ENCODE measurements at places on chromosomes 16 and 17.
A peak's percentile ranks its signal among the peaks of the same experiment; 100 is the strongest.

DNA sequence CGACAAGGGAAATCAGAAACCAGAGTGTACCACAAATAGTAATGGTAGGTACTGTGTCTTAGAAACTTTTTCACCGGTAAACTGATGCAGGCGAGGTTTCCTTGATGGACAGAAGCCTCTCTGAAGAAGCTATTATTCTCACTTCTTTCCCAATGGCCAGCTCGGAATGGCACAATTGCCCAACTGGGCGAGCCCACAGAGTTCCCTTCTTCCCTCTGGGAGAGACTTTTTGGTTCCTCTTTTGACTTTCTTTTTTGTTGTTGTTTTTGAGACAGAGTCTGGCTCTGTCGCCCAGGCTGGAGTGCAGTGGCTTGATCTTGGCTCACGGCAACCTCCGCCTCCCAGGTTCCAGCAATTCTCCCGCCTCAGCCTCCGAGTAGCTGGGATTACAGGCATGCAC, 16.9 kb downstream of the SLC43A2 start:
- DNase-seq: no peak

- DNase-seq: no peak
These were observed 10.1 kb downstream of the TK2 start for GRCh38 chr16:66539623-66540469.

- DNase-seq: no peak
These were observed 14.4 kb upstream of the ATP2A3 start for GRCh38 chr17:3978421-3979289.

- no peak for DNase-seq
These were observed 25.2 kb upstream of the CAPN15 start for GRCh38 chr16:502179-502943.

DNA sequence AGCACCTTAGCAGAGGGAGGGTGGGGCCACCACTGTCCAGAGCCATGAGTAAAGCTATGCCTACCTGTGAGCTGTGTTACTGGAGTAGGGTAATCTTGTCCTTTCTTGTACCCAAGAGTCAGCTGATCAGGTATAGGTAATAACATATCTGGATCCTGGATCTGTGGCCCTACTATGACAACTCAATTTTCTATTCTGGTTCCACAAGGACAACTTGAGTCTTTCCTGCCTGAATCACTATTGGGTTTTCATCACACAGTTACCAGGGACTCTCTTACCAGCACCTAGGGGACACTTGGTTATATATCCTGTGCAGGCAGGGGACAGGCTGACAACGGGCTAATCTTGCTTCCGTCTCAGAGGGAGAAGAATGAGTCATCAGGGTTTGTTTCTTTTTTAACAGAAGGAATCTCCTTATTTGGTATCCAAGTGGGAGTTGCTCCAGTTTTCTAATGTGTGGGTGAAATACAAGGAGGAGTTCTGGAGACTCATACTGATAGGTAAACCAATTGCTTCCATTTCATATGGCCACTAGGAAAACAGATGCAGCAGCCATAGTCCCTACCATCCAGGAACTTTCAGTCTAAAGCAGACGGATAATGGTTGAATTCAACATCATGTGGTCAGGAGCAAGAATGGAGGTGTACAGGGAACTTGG, 6.8 kb downstream of the ZNF267 start:
- DNase-seq: no peak

GRCh38 chr17:47622180-47622549, 27.6 kb upstream of the KPNB1 start:
- no peak for DNase-seq

DNA sequence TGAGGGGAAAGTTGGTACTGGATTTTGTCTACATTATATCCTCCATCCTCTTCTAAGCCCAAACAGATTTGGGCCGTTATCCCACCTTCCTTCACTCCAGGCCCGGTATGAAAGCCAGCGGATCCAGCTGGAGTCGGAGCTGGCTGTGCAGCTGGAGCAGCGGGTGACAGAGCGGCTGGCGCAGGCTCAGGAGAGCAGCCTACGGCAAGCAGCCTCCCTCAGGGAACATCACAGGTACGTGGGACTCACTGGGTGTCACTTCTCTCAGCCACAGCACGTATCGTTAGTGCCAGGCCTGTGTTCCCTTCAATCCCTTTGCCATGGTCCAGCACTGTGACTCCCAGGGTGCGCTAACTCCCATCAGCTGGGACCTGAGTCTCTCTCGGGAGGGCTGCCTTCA, 11.3 kb downstream of the CNTROB start:
- no peak for DNase-seq

- DNase-seq: no peak
These were observed 5.8 kb downstream of the ARHGEF15 start for GRCh38 chr17:8315764-8316217.

GRCh38 chr16:27378871-27379481, 23.0 kb upstream of the IL21R start:
- DNase-seq: no peak

GRCh38 chr17:44981221-44981968, 13.3 kb upstream of the C1QL1 start:
- DNase-seq: no peak

DNA sequence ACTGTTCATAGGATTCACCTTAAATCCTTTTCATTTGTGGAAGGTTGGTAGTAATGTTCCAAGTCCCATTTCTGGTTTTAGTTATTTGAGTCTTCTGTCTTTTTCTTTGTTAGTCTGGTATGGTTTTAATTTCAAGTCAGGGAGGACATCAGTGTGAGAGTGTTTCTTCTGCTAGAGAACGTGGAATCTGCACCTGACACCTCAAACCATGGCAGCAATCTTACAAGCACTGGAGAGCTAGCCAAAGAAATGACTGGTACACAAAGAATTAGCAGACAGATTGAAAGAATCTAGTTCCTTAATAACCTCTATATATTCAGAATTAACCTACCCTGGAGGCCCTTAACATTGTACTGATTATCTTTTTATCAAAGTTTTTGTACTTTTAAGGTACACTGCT, 50.2 kb downstream of the CHCT1 start:
- no peak for DNase-seq

DNA sequence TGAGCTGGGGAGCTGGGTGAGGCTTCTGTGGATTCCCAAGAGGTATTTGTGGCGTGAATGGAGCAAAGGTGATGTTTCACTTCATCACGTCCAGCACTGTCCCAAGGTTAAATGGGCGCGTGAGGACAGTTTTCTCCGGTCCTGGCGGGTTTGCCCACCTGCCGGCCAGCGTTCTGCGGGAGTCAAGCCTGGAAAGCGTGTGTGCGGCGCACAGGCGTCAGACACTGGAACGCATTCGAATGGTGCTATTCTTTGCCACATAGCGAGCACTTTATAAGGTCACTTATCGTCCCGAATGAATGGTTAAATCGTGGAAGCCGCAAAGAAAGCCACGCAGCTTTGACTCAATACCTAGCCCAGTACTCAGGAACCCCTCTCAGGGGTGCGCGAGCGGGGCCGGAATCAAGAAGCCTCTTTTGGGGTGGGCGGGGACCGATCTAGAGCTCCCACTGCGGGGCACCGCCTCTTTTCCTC, 446 bp upstream of the PSMD11 start:
- DNase-seq: no peak

DNA sequence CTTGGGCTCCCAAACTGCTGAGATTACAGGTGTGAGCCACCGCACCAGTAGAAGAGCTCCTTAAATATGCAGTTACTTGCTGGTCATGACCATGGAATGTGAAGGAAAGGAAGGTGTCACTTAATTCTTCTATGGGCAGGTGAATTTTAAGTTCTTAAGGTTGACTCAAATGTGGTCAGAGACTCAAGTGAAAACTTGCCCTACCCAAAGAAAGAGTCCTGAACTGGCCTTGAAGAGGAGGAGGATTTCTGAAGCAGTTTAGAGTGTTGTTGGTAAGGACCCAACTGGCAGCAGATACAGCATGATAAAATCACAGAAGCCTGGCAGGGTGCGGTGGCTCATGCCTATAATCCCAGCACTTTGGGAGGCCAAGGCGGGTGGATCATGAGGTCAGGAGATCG, 29.4 kb downstream of the CHD9 start:
- DNase-seq: no peak

DNA sequence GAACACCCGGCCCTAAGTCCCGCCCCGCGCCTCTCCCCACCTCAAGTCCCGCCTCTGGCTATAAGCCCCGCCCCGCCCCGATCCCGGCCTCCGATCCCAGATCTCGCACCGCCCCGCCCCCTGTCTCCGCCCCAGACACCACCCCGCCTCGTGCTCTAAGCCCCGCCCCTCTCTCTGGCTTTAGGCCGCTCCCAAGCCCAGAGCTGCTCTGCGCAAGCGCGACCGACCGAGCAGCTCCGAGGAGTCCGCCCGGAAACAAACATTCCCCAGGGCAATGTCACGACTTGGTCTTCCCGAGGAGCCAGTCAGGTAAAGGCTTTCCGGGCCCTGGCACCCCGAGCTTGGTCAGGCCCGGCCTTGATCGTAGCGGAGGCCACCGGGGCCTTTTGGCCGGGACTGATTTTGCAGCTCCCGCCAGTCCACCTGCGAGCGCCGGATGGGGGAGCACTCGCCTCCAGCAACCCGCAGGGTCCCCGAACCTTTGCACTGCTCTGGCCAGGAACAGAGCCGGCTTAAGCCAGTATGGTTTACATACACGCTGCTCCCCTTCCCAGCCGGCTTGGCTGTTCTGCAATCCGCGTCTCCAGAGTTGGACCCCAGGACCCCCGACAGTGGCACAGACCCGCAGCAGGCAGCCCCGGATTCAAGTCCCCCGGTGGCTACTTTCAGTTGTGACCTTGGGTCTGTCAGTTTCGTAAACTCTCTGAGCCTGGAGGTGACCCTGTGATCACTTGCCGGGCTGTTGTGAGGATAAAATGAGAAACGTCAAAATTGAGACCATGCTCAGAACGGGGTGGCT, at the start of gene NUDT7:
Gene NUDT7 (plus strand): TSS at position 206 of the 799 bp plus-strand sequence. CDS start 69 bp downstream, at position 275.
- peak; percentile 89 for DNase-seq

DNA sequence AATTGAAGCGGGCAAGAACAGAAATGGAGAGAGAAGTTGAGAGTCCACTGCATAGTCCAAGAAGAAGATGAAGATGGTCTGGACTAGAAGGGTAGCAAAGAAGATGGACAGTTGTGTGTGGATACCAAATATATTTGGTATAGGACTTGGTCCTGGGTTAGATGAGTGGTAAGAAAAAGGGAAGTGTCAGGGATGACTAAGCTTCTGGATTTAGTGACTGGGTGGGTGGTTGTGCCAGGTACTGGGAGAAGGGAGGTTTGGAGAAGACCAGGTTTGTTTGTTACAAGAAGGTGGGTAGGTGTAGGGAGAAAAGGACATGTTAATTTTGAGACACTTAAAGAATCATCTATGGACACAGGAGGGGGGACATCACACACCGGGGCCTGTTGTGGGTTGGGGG, 5.4 kb downstream of the VMP1 start:
- no peak for DNase-seq

DNA sequence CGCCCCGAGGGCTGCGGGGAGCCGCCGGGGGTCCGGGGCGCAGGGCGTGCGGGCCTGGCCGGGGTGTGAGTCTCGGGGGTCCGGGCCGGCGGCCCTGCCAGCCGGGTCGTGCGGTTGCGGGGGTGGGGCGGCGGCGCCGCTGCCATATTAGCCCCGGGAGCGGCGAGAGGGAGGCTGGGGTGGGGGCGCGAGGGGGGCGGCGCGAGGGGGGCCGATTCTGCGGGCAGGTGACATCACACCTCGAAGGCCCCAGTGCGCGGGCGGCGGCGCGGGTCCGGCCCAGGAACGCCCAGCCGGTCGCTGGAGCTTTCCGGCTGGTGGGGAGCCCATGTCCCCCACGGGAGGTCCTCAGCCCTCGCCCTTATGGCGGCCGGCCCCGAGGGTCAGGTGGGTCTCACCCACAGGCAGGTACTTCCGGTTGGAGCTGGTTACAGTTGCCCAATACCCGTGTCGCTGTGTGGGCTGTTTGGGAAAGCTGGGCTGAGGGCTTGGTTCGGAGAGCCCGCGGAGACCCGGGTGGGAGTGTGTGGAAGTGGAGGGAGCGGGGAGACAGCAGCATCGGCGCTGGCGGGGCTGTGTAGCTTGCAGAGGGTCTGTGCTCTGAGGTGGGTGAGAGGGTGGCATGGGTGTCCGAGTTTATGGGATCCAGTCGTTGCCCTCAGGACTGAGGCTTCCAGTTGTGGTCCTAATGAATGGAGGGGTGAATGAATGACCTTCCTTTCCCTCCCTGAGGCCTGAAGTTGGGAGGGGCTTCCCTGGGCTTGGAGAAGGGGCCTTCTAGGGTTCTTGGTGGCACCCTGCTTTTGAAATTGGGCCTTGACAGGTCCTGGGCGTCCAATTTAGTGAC, 804 bp downstream of the ATP6V0C start:
- no peak for DNase-seq

DNA sequence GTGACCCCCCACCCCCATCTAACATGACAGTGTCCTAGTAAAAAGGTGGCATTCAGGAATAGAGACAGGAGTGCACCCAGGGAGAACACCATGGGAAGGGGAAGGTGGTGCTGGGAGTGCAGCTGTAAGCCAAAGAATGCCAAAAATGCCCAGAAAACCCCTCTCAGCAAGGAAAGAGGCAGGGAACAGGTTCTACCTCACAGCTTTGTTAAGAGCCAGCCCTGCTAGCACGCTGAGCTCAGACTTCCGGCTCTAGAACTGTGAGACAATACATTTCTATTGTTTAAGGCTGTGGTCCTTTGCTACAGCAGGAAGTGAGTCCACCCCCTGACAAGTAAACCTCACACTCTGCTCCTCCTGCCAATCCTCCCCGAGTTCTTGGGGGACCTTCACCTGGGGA, 302.4 kb upstream of the N4BP1 start:
- no peak for DNase-seq

DNA sequence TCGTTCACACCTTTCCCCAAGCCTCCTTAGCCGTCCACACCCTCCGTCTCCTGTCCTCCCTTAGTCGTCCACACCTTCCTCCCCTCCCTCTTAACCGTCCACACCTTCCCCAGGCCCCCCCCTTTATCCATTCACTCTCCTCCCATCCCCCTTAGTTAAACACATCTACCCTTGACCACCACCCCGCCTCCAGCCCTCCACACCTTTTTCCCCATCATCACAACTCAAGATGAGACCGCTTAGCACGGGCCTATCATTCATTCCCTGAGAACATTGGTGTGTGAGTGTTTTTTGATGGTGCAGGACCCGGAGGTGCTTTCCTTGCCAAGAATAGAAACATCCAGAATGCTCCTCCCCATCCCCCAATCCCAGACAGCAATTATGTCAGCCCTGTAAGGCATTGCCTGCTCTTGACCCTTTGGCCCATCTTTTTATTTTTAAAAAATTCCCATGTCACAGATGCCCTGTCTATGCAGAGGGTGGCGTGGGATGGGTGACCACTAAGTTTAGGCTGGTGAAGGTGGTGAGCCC, 1.4 kb downstream of the TENT4B start:
- no peak for DNase-seq

DNA sequence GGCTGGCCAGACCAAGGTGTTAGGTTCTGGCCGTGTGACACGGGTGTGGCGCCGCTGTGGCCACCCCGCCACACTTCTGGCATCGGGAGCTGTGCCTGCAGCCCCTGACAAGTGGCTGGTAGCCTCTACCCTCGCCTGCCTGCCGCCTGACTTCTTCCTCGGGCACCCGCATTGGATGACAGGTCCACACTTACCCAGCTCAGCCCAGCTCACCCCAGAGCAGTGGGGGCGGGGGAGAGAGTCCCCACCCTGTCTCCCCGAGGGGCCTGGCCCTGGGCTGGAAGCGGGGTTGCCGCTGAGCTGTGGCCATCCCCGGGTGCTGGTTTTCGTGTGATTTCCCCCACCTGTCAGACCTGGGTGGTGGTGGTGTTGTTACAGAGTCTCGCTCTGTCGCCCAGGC, 53.9 kb upstream of the ACSF3 start:
- DNase-seq: no peak

- DNase-seq: no peak
These were observed 288.2 kb upstream of the SALL1 start for GRCh38 chr16:51439271-51439670.
